ENCODE measurements at places on chromosomes 4 and X.

DNA sequence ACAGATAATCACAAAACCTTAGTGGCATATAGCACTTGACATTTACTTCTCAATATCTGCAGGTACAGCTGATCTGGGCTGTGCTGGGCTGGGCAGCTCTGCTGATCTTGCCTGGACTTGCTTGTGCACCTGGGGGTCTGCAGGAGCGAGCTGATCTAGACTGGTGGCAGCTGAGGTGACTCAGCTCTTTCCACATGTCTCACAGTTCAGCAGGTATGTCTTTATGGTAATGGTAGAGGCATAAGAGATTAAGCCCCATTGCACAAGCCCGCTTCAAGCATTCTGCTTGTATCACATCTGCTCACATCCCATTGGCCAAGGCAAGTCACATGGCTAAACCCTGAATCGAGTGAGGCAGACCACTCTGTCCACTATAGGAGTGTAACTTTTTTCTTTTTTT lies 506.7 kb downstream of the BCOR start:
- H3K4me1 ChIP-seq: no peaks in the 10 kb centered on the region
- H3K27ac ChIP-seq: no peak overlapping the region
- H3K4me3 ChIP-seq: no peak overlapping the region
- no peak for DNase-seq
- H3K27me3 ChIP-seq: no peaks in the 10 kb centered on the region
- H3K36me3 ChIP-seq: no peaks in the 10 kb centered on the region

DNA sequence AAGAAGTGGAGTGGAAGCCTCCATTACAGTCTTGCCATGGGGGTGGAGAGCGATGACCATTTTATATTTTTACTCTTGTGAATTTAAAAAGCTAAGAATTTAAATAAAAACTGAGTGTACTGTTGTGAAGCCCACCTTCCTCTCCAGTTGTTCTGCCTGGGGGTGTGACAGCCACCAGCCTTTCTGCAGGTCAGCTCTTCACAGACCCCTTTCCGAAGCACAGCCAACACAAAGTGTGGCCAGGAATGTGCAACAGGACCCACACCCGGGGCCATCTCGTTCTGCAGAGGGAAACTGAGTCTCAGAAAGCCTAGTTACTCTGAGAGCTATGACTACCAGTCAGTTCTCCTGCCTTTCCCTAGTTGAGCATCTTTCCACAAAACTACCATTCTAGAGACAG lies 1.4 kb downstream of the GRPEL1 start:
- DNase-seq: no peak
- H3K4me3 ChIP-seq: peak overlapping the region; percentile 71
- peaks cover 9% of the 10 kb centered on the region for H3K4me1 ChIP-seq
- H3K27ac ChIP-seq: no peak overlapping the region

DNA sequence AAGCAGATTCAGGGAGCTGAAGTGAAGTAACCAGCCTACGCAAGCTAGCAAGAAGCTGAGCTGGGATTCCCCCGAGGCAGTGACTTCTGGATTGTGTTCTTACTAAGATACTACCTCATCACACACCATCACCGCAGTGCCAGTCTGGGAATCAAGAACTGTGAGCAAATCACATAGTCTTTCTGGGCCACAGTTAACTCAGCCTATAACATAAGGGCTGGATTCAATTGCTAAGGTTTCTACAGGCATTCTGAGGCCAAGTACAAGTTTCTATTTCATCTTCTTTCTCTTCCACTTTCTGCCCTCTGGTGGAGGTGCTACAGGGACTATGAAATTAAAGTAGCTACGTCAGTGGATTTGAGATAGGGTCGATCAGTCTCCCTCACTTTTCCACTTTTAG lies 1.4 kb upstream of the CORIN start:
- no peak overlapping the region for H3K27ac ChIP-seq
- H3K4me1 ChIP-seq: peaks cover 4% of the 10 kb centered on the region
- no peaks in the 10 kb centered on the region for H3K27me3 ChIP-seq
- no peak for DNase-seq
- no peak overlapping the region for H3K4me3 ChIP-seq

DNA sequence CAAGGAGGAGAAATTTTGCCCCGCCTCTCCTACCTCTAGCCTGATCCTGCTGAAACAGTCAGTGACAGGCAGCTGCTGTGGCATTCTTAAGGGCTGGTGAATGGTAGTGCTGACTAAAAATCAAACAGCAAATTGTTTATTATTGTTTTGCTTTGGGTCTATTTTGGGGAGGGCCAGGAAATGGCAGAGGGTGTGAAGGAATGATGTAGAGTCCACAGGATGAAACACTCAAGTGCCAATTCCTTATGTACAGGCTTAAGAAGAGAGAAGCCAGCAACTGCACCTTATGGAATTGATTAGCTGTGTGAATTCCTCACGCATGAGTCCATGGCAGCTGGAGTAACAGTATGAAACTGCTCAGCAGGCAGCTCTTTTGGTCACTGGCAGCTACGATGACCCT lies 39.7 kb downstream of the VEGFC start:
- no peaks in the 10 kb centered on the region for H3K4me1 ChIP-seq
- no peak overlapping the region for H3K27ac ChIP-seq
- no peaks in the 10 kb centered on the region for H3K27me3 ChIP-seq
- DNase-seq: no peak
- H3K36me3 ChIP-seq: no peaks in the 10 kb centered on the region

GRCh38 chrX:113741744-113742143 lies 842.1 kb upstream of the HTR2C start:
- no peak overlapping the region for H3K4me3 ChIP-seq
- DNase-seq: no peak
- no peaks in the 10 kb centered on the region for H3K36me3 ChIP-seq
- H3K4me1 ChIP-seq: no peaks in the 10 kb centered on the region
- H3K27ac ChIP-seq: no peak overlapping the region
- no peaks in the 10 kb centered on the region for H3K27me3 ChIP-seq

- DNase-seq: no peak
- no peaks in the 10 kb centered on the region for H3K4me1 ChIP-seq
- H3K36me3 ChIP-seq: no peaks in the 10 kb centered on the region
- H3K27ac ChIP-seq: no peak overlapping the region
- no peak overlapping the region for H3K4me3 ChIP-seq
Observed at GRCh38 chr4:100466501-100466900, 51.3 kb downstream of the EMCN start.

- DNase-seq: no peak
- no peaks in the 10 kb centered on the region for H3K4me1 ChIP-seq
- no peak overlapping the region for H3K4me3 ChIP-seq
- no peak overlapping the region for H3K27ac ChIP-seq
- H3K36me3 ChIP-seq: no peaks in the 10 kb centered on the region
- no peaks in the 10 kb centered on the region for H3K27me3 ChIP-seq
Observed at GRCh38 chr4:116066711-116067245, 953.4 kb upstream of the NDST4 start.

- H3K36me3 ChIP-seq: no peaks in the 10 kb centered on the region
- no peak for DNase-seq
- H3K4me1 ChIP-seq: no peaks in the 10 kb centered on the region
- no peak overlapping the region for H3K27ac ChIP-seq
Observed at GRCh38 chrX:77442728-77443127, 4.5 kb upstream of the FGF16 start.

DNA sequence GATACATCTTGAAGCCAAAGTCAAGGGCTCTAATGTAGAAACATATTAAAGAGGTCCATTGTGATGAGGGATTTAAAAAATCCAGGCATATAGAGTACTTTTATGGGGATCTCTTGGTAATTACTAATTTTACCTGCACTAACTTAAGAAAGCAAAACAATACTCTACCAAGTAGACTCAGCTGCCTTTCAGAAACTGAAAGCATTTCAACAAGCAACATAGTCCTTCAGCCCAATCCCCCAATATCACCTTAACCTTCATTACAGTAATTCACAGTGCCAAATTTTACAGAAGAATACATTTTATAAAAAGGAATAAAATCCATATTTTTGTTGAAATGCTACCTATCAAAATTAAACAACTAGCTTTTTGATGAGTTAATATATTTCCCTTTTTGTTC lies 422.9 kb downstream of the DTHD1 start:
- no peak overlapping the region for H3K27ac ChIP-seq
- DNase-seq: no peak
- H3K36me3 ChIP-seq: no peaks in the 10 kb centered on the region
- H3K4me1 ChIP-seq: no peaks in the 10 kb centered on the region

- H3K4me3 ChIP-seq: no peak overlapping the region
- no peaks in the 10 kb centered on the region for H3K36me3 ChIP-seq
- no peaks in the 10 kb centered on the region for H3K27me3 ChIP-seq
- no peaks in the 10 kb centered on the region for H3K4me1 ChIP-seq
Observed at GRCh38 chr4:71304289-71304850, 34.5 kb upstream of the SLC4A4 start.

- DNase-seq: no peak
- H3K4me1 ChIP-seq: no peaks in the 10 kb centered on the region
- H3K27ac ChIP-seq: no peak overlapping the region
- H3K4me3 ChIP-seq: no peak overlapping the region
- H3K27me3 ChIP-seq: no peaks in the 10 kb centered on the region
Observed at GRCh38 chr4:110610940-110611831, 11.7 kb downstream of the PITX2 start.

- no peak overlapping the region for H3K27ac ChIP-seq
- no peaks in the 10 kb centered on the region for H3K36me3 ChIP-seq
- no peaks in the 10 kb centered on the region for H3K27me3 ChIP-seq
- no peaks in the 10 kb centered on the region for H3K4me1 ChIP-seq
Observed at GRCh38 chr4:54074381-54074780, 10.0 kb upstream of the CHIC2 start.

- no peak overlapping the region for H3K4me3 ChIP-seq
- H3K27ac ChIP-seq: no peak overlapping the region
- DNase-seq: no peak
- no peaks in the 10 kb centered on the region for H3K27me3 ChIP-seq
- no peaks in the 10 kb centered on the region for H3K4me1 ChIP-seq
- no peaks in the 10 kb centered on the region for H3K36me3 ChIP-seq
Observed at GRCh38 chr4:93710101-93710846, 118.3 kb upstream of the ATOH1 start.

GRCh38 chrX:70444946-70445656 lies 466 bp downstream of the DLG3 start:
- no peak overlapping the region for H3K27ac ChIP-seq
- H3K4me1 ChIP-seq: no peaks in the 10 kb centered on the region
- DNase-seq: no peak
- no peaks in the 10 kb centered on the region for H3K27me3 ChIP-seq

DNA sequence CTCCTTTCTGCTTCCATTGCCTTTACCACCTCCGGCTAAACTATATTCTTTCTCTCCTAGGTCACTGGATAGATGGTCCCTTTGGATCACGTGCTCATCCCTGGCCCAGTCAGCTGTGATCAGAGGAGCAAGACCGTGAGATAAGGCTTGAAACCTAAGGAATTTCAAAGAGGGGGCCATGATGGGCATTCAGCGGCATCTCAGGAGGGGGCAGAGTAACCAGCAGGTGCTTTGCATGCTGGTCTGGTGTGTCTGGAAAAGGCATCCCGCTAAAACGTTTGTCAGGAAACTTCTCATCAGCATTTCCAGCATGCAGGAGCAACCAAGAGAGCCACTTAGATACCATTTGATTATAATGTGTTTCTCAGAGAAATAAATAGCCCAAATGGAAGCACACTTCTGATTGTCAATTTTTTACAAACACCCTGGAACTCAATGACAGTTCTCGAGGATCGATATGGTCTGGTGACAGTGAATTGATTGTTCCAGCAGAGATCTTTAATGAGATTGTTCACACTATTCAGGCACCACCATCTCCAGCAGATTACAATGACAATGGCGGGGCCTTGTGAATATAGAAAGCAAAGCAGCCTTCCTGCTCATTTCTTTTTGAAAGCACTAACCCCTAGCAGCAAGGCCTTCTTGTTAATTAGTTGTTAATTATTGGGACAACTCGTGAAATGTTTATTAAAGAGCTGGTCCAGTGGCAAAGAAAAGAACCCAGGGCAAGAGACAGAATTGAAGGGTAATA lies 327.1 kb downstream of the PTTG2 start:
- no peak overlapping the region for H3K4me3 ChIP-seq
- no peaks in the 10 kb centered on the region for H3K27me3 ChIP-seq
- H3K4me1 ChIP-seq: no peaks in the 10 kb centered on the region
- no peak overlapping the region for H3K27ac ChIP-seq
- H3K36me3 ChIP-seq: no peaks in the 10 kb centered on the region

DNA sequence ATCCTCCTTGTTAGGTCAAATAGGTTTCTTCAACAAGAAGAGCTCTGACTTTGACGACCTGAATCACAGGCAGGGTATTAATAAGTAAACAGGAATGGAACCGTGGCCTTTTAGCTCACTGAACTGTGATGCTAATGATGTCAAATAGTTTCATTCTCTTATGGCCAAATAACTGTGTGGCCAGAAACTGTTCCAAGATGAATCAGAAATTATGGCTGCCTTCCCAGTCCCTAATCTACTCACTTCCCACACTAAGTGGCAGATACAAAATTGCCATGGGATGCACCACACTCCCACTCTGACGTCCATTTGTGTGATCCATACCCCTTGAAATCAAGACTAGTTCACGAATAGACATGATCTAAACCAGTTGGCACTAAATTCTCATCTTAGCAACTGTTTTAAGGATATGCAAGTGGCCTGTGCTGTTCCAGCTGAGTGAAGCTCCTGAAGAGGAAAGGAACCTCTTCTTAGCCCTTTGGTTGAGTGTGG lies 455.4 kb downstream of the IL15 start:
- no peaks in the 10 kb centered on the region for H3K27me3 ChIP-seq
- H3K4me3 ChIP-seq: no peak overlapping the region
- no peaks in the 10 kb centered on the region for H3K36me3 ChIP-seq
- H3K4me1 ChIP-seq: no peaks in the 10 kb centered on the region
- DNase-seq: no peak
- no peak overlapping the region for H3K27ac ChIP-seq

DNA sequence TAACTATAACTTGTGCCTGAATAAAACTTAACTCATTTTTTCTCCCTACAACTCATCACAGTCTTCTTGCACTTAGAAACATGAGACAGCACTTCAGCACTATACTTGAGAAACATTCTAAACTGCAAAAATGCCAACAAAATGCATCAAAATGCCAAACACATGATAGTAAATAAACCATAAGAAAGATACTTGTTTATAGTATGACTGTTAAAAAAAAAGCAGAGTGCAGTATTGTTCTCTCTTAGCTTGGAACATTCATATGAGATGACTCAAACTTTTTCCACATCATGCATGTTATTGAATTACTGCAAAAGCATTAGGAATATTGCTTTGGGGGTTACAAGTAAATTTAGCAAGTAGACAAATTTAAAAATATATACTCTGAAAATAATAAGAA lies 135.7 kb upstream of the ANXA10 start:
- no peak overlapping the region for H3K27ac ChIP-seq
- no peaks in the 10 kb centered on the region for H3K4me1 ChIP-seq
- no peak overlapping the region for H3K4me3 ChIP-seq
- no peaks in the 10 kb centered on the region for H3K36me3 ChIP-seq
